Iris pigment epithelial cell (primary cell): ENCODE measurements at places on chromosomes 13 and 19.

- peak; percentile 45 for DNase-seq
Observed at GRCh38 chr19:54431255-54431838, 16.1 kb downstream of the TTYH1 start.

- DNase-seq = no peak
Observed at GRCh38 chr19:947707-948539, 22.1 kb downstream of the ARID3A start.

DNA sequence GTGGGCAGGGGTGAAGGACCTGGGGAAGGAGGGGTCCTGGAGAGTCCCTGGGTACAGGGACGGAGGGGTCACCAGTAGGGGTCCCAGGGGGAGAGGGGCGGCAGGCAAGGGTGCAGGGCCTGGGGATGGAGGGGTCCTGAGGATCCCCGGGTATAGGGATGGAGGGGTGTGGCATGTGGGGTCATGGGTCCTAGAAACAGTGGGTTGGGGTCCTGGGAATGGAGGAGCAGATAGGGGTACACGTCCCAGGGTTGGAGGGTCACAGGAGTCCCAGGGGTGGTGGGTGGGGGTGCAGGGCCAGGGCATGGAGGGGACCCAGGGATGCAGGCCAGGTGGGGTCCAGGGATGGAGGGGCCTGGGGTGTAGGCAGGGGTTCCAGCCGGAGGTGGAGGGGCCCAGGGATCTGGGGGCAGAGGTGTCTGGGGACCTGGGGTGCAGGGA, 1.4 kb downstream of the BTBD2 start:
- DNase-seq = no peak

DNA sequence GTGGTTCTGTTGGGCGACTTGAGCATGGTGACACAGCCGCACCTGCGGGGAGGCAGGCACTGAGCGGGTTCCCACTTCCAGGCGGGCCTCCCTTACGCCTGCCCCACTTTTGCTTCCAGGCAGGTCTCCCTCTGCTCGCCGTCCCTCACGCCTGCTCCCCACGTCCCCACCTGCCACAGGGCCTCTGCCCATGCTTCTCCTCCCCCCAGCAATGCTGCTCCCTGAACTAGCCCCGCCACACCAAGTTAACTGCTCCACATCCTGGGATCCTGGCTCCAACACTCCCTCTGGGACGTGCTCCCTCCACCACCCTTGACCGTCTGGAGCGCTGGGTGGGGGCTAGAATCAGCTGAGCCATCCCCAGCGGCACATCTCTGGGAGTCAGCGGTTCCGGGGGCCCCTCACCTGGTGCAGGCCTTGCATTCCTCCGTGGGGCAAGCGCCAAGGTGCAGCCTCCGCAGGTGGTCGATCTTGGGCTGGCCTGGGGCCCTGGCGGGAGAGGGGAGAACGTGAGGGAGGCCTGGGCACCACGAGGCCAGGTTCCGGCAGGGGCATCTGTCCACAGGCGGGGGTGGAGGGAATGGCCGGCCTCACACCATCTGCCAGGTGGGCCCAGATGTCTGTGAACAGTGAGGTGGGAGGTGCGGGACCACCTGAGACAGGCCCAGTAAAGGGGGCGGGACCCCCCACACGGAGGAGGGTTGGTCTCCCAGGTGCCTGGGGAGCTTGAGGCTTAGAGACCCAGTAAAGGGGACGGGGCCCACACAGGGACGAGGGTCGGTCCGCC, 9.2 kb downstream of the CFD start:
- DNase-seq = no peak

DNA sequence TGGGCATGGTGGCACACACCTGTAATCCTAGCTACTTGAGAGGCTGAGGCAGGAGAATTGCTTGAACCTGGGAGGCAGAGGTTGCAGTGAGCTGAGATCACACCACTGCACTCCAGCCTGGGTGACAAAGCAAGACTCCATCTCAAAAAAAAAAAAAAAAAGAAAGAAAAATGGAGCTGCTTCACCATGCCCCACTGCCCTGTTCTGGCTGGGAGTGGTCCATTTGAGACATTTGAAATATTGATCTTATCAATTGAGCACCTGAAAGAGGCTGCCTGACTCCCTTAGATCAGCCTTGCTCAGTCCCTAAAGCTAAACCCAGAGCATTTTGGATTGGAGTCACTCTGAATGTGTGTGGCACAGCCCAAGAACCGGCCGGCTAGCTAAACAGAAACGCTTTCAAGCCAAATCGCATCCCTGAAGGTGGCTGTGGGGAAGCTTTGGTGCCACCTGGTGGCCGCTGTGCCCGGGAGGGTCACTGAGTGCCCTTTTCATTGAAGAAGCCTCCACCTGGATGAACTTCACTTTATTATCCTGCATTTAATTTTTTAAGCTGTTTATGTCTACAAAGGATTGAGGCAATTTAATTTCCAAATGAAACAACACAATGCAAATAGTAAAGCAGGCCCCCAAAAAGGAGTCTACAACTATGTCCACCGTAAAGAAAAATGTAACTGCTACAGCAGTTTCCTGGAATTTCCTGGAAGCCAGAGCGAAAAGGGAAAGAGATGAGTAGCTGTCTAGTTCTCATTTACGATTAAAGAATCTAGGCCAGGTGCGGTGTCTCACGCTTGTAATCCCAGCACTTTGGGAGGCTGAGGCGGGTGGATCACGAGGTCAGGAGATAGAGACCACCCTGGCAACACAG, 53.1 kb upstream of the SERPINE3 start:
- peak; percentile 62 for DNase-seq

GRCh38 chr19:37907735-37908455, 887 bp downstream of the SIPA1L3 start:
- DNase-seq = no peak

DNA sequence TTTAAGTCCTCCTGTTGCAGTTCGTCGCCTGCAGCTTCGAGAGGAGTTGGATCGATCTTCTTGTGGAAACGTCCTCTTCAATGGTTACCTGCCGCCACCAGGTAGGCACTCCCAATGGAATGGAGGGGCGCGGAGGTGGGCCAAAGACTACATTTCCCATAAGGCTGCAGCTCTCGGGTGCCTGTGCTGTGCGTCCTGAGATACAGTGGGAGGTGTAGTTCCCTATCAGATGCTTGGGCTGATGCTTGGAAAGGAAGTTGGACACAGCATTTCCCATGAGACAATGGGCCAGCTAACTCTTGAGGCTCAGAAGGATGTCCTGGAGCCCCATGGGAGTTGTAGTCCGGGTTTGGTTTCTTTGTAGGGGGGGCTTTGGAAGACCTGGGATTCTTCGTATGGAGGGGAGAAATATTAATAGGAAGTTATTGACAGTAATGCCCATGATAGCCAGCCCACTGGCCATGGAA, 1.8 kb downstream of the SHKBP1 start:
- DNase-seq = peak; percentile 24

- peak; percentile 50 for DNase-seq
Observed at GRCh38 chr13:33050161-33050560, 33.9 kb downstream of the KL start.

DNA sequence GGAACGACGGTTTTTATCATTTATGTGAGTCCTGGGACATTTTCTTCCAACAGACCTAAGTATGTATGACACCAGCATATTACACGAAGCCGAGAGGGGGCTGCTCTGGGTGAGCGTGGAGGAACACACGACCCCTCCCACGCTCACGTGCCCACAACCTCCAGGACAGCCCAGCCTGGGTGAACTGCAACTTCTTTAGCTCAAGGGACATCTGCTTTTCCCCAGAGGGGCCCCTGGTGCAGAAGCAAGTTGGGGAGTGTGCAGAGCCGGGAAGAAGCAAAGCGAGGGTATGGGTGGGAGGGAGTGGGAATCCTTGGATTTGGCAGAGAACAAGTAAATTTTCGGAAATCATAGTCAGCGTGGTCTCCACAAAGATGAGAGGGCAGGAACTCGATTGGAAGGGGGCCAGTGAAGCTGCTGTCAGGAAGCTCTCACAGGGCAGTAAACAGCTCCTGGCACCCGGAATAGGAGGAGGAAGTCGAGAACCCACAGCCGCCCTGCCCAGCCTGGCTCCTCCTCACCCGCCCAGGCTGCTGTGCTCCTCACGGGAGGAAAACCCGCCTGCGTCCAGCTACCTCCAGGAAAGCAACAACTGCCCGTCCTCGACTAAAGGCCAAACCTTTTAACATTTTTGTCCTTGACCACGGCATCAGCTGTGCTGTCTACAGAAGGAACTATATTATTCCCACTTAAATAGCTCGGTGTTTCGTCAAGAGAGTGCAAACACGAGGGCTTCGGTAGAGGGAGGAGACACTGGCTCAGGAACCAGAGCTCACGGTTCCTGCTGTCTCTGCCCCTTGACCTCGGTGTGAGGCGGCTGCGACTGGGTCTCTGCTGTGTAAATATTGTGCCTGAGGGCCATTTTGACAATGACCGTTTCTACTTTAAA, 17.2 kb upstream of the CFAP97D2 start:
- DNase-seq = no peak

GRCh38 chr19:13835791-13836723, 40.8 kb downstream of the ZSWIM4 start:
- DNase-seq = no peak

DNA sequence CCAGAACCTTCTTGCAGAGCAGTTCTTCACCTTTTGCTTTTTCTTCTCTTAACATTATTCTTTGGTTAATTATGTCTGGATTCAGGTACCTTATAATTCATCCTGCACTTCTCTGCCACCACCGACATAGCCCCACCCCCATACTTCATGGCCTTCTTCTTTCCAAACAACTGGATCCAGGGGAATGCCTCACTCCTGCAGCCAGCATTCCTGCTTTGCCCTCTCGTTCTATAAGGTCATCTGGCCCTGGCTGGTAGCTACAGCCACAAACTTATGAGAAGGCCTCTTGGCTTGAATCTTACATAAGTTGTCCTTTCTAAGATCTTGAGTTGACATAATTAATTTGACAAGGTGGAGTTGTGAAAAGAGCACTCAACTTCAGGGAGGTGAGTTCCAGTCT, 84.1 kb upstream of the FRY start:
- no peak for DNase-seq

DNA sequence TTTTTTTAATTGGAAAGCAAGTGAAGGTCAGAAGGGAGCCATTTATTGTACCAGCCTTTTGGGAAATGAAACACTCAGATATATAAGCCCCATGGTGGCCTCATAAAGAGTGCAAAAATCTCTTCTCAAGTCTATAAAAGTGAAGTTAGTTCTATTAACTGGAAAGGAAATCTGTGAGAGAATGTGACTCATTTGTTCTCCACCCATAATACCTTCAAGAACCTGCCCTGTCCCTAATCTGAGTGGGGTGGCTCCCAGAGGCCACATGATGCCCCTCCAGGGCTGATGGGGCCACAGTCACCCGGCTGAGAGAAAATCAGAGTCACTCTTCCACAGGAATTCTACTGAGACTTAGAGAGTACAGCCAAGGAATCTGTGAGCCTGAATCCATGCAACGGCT, 65.8 kb upstream of the SERP2 start:
- DNase-seq = no peak

GRCh38 chr13:76803831-76804230, 82.4 kb downstream of the KCTD12 start:
- no peak for DNase-seq

DNA sequence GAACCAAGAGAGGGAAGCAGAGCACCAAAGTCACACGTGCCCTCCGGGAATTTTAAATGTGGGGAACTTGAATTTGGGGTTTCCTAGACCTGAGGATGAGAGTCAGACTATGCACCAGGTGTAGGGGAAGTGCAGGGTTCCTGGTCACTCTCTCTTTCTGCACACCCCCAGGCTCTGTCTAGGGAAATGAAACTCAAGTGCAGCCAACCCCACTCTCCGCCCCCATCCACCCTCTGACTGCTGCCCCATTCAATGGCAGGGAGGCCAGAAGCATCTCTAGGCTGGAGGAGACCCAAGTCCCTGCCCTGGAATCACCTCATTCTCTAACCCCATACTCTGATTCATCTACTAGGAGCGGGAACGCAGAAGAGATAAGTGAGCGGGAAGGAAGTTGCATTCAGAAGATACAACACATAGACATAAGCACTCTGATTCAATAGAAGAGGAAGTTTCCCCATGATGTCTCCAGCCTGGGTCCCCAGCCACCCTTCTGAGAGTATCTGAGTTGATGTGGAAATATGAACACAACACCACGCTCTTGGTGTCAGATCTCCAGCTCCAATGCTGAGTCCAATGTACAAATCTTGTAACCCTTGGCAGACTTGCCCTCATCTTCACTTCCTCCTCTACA, 4.7 kb upstream of the SIGLEC14 start:
- no peak for DNase-seq

GRCh38 chr19:29714371-29714952, 599 bp downstream of the C19orf12 start:
- DNase-seq = no peak

- DNase-seq = no peak
Observed at GRCh38 chr19:55592391-55593090, 6.8 kb downstream of the FIZ1 start.

DNA sequence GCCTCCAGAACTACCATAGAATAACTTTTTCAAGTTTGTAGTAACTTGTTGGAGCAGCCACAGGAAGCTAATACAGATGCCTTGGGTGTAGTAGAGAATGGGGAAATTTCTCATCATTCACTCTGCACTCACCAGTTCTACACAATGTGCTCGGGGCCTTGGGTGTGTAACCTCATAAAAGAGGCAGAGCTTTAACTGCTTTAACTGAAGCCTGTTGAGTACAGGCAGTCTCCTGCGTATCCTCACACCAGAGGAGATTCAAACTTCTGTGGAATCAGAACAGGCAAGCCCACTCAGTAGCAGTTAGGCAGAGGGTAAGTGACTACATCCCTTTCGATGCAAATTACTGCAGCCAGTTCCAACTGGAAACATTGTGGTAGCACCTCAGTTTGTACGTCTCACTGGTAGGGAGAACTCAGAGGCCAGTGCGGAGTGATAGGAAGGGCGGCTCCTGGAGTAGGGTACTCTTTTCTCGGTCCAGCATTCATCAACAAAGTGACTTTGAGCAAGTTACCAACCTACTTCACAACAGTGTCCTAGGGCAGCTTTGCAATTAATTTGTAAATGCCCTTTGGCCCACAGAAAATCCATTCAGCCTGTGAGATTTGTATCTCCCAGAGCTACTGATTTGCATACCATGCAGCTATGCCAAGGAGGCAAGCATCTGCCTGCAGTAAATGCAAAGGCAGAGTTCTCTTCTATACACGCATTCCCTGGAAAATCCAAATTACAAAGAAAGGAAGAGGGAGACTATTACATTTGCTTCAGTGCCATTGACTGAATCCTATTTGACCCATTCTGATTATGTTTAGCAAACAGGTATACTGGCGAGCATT, 904.3 kb downstream of the DIAPH3 start:
- no peak for DNase-seq

DNA sequence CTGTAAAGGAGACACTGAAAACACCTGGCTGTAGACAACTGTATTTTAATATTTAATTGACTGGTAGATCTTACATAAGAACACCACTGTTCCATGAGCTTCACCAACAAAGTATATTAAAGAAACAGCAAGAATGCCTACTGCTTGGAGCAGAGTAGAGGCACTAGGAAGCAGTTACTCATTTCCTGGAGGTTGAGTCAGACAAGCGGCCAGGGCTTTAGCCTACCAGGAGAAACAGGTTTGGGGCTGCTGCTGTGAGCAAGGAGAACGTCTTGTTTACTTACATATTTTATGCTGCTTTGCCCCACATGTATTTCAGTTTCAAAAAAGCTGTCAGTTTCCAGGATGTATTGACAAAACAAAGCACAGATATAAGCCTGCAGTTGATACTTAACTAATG, 33.4 kb downstream of the ALG5 start:
- peak; percentile 98 for DNase-seq
